Cortex of kidney (tissue), 1 donor: ENCODE measurements at places on chromosomes 4 and X.

DNA sequence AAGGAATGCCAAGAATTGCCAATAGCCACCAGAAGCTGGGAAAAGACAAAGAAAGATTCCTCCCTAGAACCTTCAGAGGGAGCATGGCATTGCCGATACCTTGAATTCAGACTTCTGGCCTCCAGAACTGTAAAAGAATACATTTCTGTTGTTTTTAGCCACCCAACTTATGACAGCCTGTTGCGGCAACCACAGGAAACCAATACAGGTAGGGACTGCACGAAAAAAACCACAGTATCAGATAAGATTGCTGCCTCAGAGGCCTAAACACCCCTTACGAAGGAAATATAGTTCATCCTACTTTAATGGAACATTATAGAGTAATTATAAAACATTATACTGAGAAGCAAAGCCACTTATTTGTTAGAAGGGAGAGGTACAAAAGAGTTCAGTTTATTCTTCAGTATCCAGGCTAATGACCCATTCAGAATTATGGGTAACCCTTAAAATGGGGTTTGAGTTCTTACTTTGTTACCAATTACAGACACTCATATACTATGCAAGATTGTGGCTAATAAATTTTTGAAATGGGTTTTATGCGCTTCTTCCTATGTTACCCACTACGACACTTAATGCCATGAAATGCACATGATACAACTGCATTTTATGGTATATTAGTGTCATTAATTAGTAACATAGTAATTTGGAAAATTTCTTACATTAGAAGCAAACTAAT, 37.4 kb upstream of the SMIM10L2A start:
- DNase-seq = no peak

- no peak for DNase-seq
These were observed 21.5 kb downstream of the ARSJ start for GRCh38 chr4:113957956-113958355.

DNA sequence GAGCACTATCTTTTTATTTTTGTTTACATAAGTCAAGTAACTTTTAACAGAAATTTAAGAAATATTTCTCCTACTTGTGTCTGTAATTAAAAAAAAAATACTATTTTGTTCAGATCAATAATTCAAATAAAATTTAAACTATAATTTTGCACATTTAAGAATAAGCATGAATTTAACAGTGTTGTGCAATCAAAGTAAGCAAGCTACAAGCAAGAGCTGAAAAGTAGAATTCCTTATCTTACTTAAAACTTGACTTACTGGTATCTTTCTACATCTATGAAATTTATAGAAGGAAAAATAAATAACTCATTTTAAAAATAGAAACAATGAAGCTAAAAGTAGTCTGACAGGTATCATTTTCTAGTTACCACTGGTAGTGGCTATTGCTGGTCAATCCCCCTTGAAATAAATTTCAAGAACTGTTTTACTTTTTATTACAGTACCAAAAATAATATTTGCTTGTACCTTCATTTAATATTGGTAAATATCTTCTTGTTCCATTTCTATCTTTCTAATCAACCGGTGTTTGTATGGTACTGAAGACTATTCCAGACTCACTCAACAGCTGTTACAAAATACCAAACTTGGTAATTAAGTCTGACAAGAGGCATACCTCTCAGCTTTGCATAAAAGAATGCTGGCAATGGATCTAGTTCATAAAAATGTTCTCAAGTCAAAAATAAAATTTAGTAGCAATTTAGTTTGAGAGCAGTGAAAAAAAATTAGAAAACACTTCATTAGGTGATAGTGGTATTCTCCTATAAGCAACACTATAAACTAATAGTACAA, 62.2 kb downstream of the NOCT start:
- DNase-seq = no peak

DNA sequence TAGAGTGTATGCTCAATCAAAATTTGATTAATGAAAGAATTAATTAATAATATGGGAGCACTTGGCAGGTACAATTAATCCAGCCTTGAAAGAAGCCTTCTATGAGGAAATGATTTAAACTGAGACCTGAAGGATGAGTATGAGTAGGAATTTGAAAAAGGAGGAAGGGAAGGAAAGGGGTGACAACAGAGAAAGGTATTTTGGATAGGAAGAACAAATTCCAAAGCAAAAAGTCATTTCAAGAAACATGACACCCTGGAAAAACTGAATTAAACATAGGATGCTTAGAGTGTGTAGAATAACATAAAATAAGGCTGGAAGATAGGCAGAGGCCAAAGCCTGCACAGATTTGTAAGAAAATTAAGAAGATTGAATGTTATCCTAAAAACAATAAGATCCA, 29.6 kb downstream of the PHOX2B start:
- DNase-seq = no peak

GRCh38 chr4:587671-588350, 11.7 kb upstream of the TMEM271 start:
- DNase-seq = no peak

DNA sequence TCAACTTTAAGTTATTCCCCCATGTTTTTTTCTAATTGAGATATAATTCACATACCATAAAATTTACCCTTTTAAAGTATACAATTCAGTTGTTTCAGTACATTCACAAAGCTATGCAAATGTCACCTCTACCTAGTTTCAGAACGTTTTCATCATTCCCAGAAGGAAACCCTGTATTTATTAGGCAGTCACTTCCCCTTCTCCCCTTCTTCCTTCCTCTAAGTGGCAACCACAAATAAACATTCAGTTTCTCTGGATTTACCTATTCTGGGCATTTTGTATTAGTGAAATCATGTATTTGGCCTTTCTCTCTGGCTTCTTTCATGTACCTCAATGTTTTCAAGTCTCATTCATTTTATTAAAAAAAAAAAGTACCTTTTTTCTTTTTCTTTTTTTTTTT, 101.9 kb downstream of the TET2 start:
- DNase-seq = no peak

GRCh38 chrX:56313308-56313707, 81.2 kb downstream of the KLF8 start:
- no peak for DNase-seq

DNA sequence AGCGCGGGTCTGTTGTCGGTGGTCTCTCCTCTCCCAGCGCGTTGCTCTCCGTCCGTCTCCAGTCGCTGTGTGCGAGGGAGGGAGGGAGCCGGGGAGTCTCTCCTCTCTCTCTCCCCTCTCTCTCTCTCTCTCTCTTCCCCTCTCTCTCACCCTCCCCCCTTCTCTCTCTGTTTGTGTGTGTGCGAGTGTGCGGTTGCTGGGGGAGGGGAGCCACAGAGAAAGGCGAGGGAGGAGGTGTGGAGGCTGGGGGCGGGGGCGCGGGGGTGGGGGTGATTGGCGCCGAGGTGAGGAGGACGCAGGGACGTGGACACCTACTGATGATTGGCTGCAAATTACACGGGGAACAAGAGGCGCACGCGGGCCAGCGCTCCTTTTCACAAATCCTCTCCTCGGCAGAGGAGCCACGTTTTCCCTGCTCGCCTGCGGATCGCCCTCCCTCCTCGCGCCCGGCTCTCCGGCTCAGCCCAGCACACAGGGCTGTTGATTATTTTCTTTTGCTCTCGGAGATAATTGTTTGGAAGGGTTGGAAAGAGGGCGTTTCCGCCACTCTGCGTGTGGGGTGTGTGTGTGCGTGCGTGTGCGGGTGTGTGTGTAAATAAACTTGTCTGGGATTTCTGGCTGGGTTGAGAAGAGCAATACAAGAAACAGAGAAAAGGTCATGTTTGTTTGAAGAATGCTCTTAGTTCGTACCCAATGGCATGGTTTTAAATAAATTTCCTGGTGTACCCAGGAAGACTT, at the start of gene CXXC4:
Gene CXXC4 (minus strand): TSS at position 73 of the 738 bp plus-strand sequence. CDS start 3,092 bp downstream, outside the sequence.
- no peak for DNase-seq

GRCh38 chr4:40710484-40711254, 39.1 kb upstream of the NSUN7 start:
- no peak for DNase-seq
